CMK (cell line): ENCODE measurements at places on chromosomes 13 and 19.
A peak's percentile ranks its signal among the peaks of the same experiment; 100 is the strongest.

DNA sequence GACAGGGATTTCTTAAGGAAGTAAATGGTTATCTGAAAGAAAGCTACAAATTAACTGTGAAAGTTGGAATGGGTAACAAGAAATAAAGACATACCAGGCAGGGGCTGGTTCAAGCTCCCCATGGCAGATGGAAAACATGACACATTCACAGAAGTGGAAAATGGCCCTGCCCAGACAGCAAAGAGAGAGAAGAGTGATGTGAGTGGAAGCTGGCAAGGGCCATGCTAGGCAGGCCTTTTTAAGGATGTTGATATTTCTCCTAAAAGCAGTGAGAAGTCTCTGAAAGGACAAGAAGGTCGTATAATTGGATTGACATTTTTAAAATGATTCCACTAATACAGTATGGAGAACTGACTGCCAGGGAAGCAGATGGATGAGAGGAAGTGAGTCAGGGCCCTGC lies 3.3 kb upstream of the FFAR2 start:
- no peak for DNase-seq

GRCh38 chr13:92224052-92224821 lies 825.8 kb downstream of the GPC5 start:
- DNase-seq: peak; percentile 72

DNA sequence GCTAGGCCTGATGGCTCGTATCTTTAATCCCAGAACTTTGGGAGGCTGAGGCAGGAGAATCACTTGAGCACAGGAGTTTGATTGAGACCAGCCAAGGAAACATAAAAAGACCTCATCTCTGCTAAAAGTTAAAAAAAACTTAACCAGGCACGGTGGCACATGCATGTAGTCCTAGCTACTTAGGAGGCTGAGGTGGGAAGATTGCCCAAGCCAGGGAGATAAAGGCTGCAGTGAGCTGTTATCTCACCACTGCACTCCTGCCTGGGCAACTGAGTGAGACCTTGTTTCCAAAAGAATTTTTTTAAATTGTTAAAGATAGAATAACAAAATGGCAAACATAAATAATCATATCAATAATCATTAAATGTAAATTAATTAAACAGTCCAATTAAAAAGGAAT lies 365.8 kb downstream of the MTUS2 start:
- DNase-seq: no peak

DNA sequence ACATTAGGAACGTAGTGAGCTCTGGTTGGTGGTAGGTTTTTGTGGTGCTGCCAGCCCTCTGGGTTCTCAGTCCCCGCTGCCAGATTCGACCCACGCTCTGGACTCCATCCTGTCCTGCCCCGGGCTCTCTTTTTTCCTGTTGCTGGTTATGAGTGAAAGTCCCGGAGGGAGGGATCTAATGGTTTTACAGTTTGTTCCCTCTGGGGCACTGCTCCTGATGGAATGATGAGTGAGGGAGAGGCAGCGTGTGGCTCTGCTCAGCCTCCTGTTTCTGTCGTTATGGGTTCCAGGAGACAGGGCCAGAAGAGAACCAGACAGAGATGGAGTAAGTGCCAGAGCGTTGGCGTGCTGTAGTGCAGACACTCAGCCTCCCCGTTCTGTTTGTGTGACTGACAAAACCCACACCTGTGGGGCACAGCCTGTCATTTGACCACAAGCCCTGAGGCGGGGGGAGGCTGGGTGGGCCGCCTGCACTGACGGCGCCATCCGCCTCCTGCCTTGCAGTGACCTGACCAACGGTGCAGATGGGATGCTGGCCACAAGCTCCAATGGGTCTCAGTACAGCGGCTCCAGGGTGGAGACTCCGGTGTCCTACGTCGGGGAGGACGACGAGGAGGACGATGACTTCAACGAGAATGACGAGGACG lies 18.3 kb downstream of the ATP4B start:
- DNase-seq: no peak

DNA sequence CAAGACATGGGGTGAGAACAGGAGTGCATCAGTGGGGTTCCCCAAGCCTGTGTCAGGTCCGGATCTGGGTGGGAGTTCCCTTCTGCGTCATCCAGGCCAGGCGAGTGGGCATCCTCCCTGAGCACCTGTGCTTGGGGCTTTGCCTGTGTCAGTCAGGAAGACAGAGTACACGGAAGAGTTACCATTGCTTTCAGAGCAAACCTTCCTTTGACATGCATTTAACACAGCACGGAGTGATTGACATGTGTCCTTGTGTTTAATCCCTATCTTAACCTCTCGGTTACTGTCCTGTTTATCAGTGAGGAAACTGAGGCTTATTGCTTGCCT lies 47.6 kb downstream of the CAPN12 start:
- DNase-seq: no peak

- DNase-seq: no peak
Observed at GRCh38 chr19:8357007-8357521, 6.9 kb upstream of the ANGPTL4 start.

GRCh38 chr13:49023431-49023830 lies 47.7 kb downstream of the FNDC3A start:
- no peak for DNase-seq

DNA sequence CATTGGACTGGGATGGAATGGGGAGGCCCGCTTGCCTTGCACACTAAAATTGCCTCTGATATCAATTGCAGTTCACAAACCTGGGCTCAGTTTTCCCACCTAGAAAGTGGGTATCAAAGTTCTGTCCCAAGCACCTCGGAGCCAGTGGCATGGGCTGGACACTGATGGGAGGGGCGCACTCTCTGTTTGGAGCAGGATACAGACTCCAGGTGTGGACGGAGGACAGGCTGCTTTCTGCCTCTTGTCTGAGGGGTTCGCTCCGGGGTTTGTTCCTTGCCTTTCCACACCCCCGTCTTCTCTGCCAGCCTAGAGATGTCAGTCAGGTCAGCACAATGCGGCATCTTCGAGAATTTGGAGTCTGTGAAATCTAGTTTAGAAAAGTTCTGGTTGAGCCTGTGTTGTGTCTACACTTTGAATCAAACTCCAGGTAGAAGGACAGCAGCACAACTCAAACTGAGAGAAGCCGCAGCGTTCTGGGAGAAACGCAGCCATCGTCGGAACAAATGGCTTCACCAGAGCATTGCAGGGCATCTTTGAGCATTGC lies 141.9 kb downstream of the TEX29 start:
- no peak for DNase-seq
